Sigmoid colon (tissue), 7 donors: ENCODE measurements at places on chromosomes 5 and 9. TPM values are rescaled to one million over a fixed set of nuclear protein-coding genes. Genes with fewer than 3 reads are reported as not detected.

- H3K36me3 ChIP-seq = no peaks in the 10 kb centered on the region
- H3K27ac ChIP-seq = peak overlapping the region; percentile 49
- no peak overlapping the region for H3K4me3 ChIP-seq
- peak; percentile 68 for DNase-seq
- peaks cover 16% of the 10 kb centered on the region for H3K4me1 ChIP-seq
Observed at GRCh38 chr5:108560581-108560980, 178.7 kb upstream of the FBXL17 start.

DNA sequence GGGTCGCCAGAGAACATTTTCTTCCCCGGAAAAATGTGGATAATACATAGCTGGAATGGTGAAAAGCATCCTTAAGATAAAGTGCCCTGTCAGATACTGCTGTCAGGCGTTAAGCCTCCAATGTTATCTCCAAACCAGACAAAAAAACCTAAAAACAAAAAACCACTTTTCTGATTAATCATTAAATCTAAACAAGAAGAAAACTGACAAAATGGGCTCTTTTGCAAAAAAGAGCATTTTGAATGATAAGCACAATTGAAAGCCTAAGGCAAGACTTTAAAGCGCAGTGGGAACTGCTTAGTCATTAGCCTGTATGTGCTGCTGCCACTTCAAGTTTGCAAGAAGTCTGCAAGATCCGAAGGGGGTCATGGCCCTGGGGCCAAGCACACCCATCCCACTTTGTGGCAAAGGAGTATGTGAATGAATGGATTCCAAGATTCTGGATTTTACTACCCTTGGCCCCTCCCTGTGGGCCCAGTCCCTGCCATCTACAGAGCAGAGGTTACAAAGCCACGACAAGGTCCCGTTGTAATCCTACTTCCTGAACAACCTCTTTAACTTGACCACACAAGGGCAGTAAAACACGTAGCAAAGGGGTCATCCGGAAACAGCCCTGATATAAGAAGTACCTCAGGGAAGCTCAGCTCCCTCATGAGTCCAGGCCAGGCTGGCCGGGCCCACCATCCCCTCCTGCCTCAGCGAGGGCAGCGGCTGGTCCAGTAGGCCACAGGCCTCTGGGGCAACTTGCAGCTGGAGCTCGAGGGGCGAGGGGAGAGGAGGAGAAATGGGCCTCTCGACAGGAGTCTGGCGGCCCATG lies 29.7 kb downstream of the SHB start:
- no peak overlapping the region for H3K4me3 ChIP-seq
- peaks cover 34% of the 10 kb centered on the region for H3K4me1 ChIP-seq
- peak overlapping the region; percentile 2 for H3K27ac ChIP-seq
- H3K36me3 ChIP-seq = no peaks in the 10 kb centered on the region
- H3K27me3 ChIP-seq = no peaks in the 10 kb centered on the region

DNA sequence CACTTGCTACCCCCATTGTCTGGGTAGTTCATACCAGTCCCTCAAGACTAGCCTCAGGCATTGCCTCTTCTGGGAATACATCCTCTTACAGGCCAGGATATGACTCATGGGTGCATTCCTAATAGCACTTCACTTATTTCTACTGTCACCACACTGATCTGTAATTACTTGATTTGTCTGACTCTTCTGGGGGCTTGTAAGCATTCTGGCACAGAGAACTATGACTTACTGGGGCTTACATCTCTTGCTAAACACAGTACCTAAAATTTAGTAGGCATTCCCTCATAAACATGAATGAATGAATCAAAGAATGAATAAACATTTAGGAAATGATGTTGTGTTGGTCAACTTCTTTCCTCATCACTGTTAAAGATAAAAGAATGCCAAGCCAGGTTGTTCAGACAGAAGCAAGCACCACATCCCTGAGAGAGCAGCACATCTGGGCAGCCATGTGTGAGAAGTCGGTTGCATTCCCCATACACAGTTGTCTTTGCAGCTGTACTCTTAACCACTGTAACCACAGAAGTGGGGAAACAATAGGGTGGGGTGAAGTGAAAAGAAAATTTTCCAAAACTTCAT lies 27.6 kb downstream of the IL7R start:
- no peak overlapping the region for H3K4me3 ChIP-seq
- H3K4me1 ChIP-seq = no peaks in the 10 kb centered on the region
- H3K36me3 ChIP-seq = no peaks in the 10 kb centered on the region
- no peak for DNase-seq
- H3K27me3 ChIP-seq = no peaks in the 10 kb centered on the region

DNA sequence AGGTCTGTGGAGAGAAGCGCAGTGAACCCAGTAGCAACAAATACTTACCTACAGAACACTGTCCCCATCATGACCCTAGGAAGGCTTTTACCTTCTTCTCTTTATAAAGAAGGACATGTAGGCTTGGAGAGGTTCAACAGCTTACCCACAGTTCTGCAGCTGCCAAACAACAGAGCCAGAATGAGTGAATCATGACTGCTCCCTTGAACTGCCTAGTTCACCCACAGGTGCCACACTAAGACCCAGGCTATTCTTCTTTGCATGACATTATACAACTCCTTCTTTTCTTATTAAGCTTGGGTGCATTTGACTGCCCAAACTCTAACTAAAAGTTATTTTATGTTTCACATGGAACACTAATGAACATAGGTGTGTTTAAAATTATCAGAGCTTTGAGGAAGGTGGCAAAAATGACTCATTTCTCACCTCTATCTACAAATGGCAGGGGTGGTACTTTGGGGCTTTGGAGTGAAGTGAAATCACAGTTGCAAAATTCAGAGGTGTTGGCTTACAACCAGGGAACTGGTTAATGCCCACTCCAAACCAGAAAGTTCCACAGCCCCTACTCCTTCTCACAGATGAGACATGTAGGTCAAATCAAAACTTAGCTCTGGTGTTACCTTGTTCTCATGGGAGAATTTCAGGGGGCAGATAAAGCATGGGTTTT lies 201.6 kb downstream of the SEMA6A start:
- H3K4me1 ChIP-seq = peaks cover 3% of the 10 kb centered on the region
- H3K36me3 ChIP-seq = no peaks in the 10 kb centered on the region
- H3K27ac ChIP-seq = no peak overlapping the region

GRCh38 chr5:141954194-141954593 lies 3.8 kb downstream of the PCDH12 start:
- no peak for DNase-seq
- H3K27me3 ChIP-seq = no peaks in the 10 kb centered on the region
- H3K27ac ChIP-seq = no peak overlapping the region
- peaks cover 7% of the 10 kb centered on the region for H3K4me1 ChIP-seq
- no peaks in the 10 kb centered on the region for H3K36me3 ChIP-seq
- H3K4me3 ChIP-seq = no peak overlapping the region

RASGEF1C gene
- 1.9 TPM for total RNA-seq

- H3K36me3 ChIP-seq = no peaks in the 10 kb centered on the region
- H3K27ac ChIP-seq = peak within 1 kb of the TSS; percentile 94
- H3K4me3 ChIP-seq = peak within 1 kb of the TSS; percentile 69
- H3K4me1 ChIP-seq = peaks cover 48% of the 10 kb centered on the region
- peak; percentile 93 for DNase-seq
Observed at GRCh38 chr9:130172161-130172857, at the start of gene NCS1. TSS of gene NCS1 (plus strand) at chr9:130172404. CDS start at chr9:130172664, 260 bp downstream.

GRCh38 chr9:18017136-18017535 lies 438.3 kb downstream of the SH3GL2 start:
- no peaks in the 10 kb centered on the region for H3K27me3 ChIP-seq
- H3K36me3 ChIP-seq = no peaks in the 10 kb centered on the region
- DNase-seq = no peak
- H3K4me3 ChIP-seq = no peak overlapping the region
- H3K4me1 ChIP-seq = no peaks in the 10 kb centered on the region

FBP2 gene
- not detected for total RNA-seq

DNA sequence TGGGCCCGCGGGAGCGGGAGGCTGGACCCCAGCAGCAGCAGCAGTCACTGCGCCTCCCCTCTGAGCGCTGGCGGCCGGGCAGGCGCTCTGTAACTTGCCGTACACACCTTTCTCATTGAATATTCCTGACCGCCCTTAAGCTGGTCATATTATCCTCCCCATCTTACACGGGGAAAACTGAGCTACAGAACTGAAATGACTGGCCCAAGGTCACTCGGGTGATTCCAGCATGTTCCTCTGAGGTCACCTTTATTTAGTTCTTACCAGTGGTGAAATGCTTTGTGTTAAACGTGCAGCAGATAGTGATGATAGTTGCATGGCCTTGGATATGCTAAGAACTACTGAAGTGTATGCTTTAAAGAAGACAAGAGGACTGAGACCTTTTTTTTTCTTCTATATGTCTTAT lies 607 bp downstream of the UQCRQ start:
- H3K27me3 ChIP-seq = no peaks in the 10 kb centered on the region
- DNase-seq = no peak
- no peaks in the 10 kb centered on the region for H3K36me3 ChIP-seq
- H3K4me3 ChIP-seq = peak overlapping the region; percentile 68
- peak overlapping the region; percentile 90 for H3K27ac ChIP-seq

GRCh38 chr9:96156171-96156974 lies 145.6 kb downstream of the HSD17B3 start:
- peak; percentile 41 for DNase-seq
- H3K27ac ChIP-seq = no peak overlapping the region
- H3K4me3 ChIP-seq = no peak overlapping the region
- no peaks in the 10 kb centered on the region for H3K36me3 ChIP-seq
- H3K4me1 ChIP-seq = no peaks in the 10 kb centered on the region
- H3K27me3 ChIP-seq = no peaks in the 10 kb centered on the region

DNA sequence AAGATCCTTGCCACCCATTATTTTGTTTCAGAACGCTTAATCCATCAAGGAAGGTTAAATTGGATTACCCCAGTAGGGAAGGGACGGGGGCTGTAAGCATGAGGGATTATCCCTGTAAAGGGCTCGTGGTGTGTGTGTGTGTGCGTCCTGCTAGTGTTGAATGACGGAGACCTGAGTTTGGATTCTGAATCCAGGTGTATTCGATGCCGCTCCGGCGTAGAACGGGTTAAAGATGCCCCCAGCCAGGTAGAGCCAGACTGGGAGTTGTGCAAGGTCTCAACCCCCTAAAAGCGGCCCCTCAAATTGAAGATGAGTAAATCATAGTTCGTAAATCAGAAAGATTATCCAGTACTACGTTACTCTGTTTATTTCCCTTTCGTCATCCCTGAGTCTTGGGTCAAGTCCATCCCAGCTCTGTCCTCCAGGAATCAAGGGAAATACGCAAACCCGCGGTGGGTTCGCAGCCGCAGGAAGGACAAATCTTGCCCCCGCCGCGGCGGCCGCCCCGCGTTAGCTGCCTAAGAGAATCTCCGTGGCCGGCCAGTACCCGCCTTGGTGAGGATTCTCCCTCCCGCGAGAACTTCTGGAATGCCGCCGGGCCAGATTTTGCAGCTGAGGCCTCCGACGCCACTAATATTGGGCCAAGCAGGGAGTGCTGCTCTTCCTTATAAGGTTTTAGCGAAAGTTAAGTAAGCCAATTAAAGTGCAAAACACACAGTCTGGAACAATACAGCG lies 586 bp upstream of the MTAP start:
- H3K4me3 ChIP-seq = peak overlapping the region; percentile 88
- peak; percentile 92 for DNase-seq
- peak overlapping the region; percentile 92 for H3K27ac ChIP-seq
- peaks cover 4% of the 10 kb centered on the region for H3K36me3 ChIP-seq
- no peaks in the 10 kb centered on the region for H3K4me1 ChIP-seq
- no peaks in the 10 kb centered on the region for H3K27me3 ChIP-seq

GRCh38 chr5:141681695-141682641 lies at the start of gene ARAP3:
TSS of gene ARAP3 (minus strand) at chr5:141682230. CDS start at chr5:141680486, 1,744 bp downstream.
- no peaks in the 10 kb centered on the region for H3K36me3 ChIP-seq
- DNase-seq = peak; percentile 90
- peaks cover 19% of the 10 kb centered on the region for H3K4me1 ChIP-seq
- H3K4me3 ChIP-seq = peak within 1 kb of the TSS; percentile 41
- H3K27me3 ChIP-seq = no peaks in the 10 kb centered on the region
- peak within 1 kb of the TSS; percentile 67 for H3K27ac ChIP-seq

LCP2 gene
- total RNA-seq = 17.2 TPM

- no peak overlapping the region for H3K27ac ChIP-seq
- H3K4me3 ChIP-seq = no peak overlapping the region
- H3K36me3 ChIP-seq = no peaks in the 10 kb centered on the region
- DNase-seq = no peak
- no peaks in the 10 kb centered on the region for H3K27me3 ChIP-seq
Observed at GRCh38 chr5:113937301-113937700, 423.8 kb downstream of the YTHDC2 start.

DNA sequence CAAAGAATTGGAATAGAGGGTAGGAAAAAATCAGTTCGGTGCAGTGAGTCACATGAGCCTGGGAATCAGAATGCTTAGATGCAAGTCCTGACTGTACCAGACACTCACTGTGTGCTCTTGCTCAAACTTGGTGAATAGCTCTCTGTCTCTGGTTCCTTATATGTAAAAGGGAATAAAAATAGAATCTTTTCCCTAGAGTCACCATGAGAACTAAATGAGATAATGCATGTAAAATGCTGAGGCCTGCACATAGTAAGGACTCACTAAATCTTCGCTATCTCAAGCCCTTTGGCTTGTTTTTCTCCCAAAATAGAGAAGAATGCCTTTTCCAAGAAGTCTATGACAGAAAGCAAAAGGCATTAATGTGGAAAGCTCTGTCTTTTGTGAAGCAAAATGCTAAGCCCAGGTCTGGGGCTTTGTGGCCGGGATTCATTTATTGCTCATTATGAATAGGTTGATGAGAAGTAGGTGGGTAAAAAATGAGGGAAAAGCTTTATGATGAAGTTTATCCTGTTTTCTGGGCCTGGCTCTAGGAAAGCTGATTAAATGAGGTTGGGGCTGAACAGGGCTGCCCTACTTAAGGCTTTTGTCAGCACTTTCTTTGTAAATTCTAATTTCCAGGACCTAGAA lies 483.3 kb downstream of the DMAC1 start:
- H3K27me3 ChIP-seq = no peaks in the 10 kb centered on the region
- H3K4me1 ChIP-seq = no peaks in the 10 kb centered on the region
- DNase-seq = no peak
- no peaks in the 10 kb centered on the region for H3K36me3 ChIP-seq
- no peak overlapping the region for H3K4me3 ChIP-seq
- no peak overlapping the region for H3K27ac ChIP-seq

GRCh38 chr9:132044176-132044875 lies 35.3 kb downstream of the MED27 start:
- H3K4me1 ChIP-seq = no peaks in the 10 kb centered on the region
- H3K4me3 ChIP-seq = no peak overlapping the region
- no peaks in the 10 kb centered on the region for H3K36me3 ChIP-seq
- no peaks in the 10 kb centered on the region for H3K27me3 ChIP-seq
- no peak overlapping the region for H3K27ac ChIP-seq

DNA sequence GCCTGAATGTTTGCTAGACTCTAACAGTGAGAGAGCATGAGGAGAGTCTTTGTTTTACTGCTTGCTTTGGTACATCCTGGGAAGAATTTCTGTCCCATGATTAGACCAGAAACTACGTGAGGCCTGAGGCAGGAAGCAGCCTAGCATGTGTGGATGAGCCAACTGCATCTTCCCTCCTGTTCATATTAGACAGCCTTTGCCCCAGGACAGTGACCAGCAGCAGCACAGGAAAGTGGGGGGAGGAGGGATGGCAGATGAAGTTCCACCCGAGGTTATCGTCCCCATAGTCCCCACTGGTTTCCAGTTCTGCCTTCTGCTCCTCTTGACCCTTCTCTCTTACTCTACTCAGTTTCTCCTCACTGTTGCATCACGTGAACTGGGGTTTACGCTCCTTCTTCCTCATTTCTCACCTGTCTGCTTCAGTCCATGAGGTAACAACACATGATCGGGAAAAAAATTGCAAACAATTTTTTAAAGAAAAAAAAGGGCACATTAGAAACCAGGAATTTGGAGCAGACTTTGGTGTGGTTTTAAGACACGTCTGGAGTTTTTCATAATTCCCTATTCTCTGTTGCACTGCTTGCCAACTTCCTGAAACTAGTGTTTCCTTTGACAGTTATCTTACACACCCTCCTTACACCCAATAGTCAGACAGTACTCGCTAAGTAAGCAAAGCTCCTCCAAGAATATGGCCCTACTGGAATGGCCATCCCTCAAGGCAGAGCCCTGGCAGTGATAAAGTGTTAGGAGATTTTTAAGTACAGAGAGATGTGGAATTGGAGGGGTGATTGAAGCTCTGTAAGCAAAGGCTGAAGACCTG lies 84.1 kb downstream of the SNX18 start:
- no peak overlapping the region for H3K4me3 ChIP-seq
- no peaks in the 10 kb centered on the region for H3K4me1 ChIP-seq
- peak overlapping the region; percentile 57 for H3K27ac ChIP-seq
- DNase-seq = no peak
- no peaks in the 10 kb centered on the region for H3K36me3 ChIP-seq
